ENCODE measurements at places on chromosomes 7 and 10. TPM values are rescaled to one million over a fixed set of nuclear protein-coding genes. Genes with fewer than 3 reads are reported as not detected.

The CPA2 gene
- 0.65 TPM for total RNA-seq

The UCN3 gene
- total RNA-seq = not detected

The GOLGA7B gene
- total RNA-seq = 0.09 TPM

The FGFR2 gene
- 76.3 TPM for total RNA-seq

The CALN1 gene
- total RNA-seq = 3.1 TPM

- DNase-seq = no peak
Measured at GRCh38 chr10:104072786-104073185, 12.9 kb downstream of the COL17A1 start.

- DNase-seq = no peak
Measured at GRCh38 chr7:44094883-44095592, 9.1 kb upstream of the AEBP1 start.

GRCh38 chr10:13340626-13341376 is 7.3 kb downstream of the SEPHS1 start:
- no peak for DNase-seq

DNA sequence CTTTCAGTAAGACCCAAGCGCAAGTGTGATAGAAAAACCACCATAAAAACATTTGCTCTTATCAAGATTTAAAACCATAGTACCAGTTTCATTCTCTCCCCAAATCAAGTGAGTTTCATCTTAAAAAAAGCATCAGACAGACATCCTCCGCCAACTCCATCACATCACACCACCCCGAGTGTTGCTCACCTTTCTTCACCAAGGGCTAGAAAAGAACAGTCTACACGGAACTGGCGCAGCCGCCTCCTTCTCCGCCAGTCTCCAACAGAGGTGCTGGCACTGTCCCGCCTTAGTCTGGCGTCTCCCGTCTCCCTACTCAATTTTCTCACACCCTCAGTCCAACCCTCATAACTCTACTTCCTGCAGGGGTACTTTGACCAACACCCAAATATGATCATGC is 46.9 kb upstream of the WIPI2 start:
- no peak for DNase-seq

- DNase-seq = peak; percentile 74
Measured at GRCh38 chr7:53350241-53350640, 314.8 kb downstream of the POM121L12 start.

DNA sequence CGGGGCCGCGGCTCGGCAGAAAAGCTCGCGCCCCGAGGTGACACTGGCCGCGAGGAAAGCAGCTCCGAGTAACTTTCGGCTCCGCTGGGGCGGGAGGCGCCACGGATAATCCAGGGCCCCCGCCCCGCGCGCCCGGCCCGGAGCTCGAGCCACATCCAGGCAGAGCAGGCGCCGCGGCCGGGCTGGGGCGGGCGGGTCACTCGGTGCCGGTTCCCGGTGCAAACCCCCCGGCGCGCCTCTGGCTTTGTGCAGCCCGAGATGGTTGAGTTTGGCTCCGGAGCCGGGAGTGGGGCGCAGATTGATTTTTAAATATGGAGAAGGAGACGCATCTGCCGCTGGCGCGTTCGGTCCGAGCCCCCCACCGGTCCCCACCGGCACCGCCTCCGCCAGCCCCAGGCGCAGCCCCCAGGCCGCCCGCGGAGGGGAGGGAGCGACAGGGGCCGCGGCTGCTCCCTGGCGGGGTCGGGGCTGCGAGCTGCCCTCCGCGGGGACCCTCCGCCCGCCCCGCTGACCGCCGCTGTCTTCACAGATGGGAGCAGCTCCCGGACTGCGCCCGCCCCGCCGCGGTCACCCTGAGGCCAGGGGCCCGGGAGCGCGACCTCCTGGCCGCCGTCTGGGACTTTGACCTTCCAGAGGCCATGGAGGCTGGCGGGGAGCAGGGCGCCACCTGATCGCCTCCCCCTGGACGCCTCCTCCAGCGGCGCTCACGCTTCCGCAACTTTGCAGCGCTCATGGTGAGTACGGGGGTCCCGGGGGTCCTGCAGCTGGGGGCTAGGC is 643 bp downstream of the ADGRA1 start:
- DNase-seq = peak; percentile 39

GRCh38 chr7:98996150-98996552 is 117.8 kb downstream of the TRRAP start:
- DNase-seq = no peak

- no peak for DNase-seq
Measured at GRCh38 chr10:103986360-103986759, 19.4 kb downstream of the SLK start.
